ENCODE measurements at places on chromosomes 4 and X.
A peak's percentile ranks its signal among the peaks of the same experiment; 100 is the strongest.

- no peak for DNase-seq
Observed at GRCh38 chr4:48337731-48338130, 3.6 kb upstream of the SLAIN2 start.

DNA sequence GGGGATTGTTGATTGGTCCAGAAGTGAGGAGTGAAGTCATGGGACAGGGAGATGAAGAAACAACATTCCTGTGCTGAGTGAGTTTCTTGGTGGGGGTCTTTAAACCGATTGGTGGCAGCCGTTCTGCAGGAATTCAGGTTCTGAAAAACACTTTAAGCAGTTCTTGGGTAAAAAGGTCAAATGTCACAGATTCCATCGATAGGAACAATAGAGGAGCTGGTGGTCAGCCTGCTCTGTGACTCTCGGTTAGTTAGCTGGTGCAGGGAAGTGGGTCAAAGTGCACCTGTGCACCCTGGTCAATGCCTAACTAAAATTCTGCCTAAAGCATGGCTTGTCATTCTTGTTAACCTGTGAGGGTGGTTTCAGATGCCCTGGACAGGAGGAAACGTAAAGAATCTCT, 34.6 kb upstream of the MGST2 start:
- DNase-seq, result no peak

DNA sequence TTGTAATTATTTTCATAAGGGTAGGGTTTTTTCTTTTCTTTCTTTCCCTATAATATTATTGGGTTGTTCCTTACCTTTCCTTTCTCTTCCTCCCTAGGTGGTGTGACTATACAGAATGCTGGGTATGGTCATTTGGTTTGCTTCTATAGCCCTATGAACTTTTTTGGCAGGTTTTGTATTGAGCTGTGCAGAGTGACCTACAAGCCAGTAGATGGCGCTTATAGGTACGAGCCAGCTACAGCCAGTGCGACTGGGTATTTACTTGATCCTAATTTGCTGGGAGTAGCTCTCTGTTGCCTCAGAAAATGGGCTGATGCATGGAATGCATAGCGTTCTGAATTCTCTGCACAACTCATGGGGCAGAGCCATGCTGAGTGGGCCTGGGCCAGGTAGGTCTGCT, 423.3 kb downstream of the MAGEE1 start:
- DNase-seq, result no peak

DNA sequence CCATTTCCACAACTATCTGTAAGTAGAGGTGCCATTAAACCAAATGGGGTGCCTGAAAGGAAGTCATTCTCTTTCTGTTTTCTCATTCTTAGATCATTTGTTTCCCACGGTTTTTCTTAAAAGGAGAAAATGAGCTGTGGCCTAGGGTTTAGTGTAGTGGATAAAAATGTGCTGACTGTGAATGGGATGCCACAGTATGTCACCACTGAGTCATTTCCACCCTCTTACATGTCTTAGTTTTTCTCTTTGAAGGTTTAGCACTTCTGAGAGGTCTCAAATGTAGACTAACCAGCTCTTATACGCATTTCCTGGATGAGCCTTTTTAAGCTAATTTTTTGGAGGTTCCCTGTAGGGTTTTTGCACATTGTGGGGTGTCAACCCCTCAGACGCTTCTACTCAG, 244.5 kb upstream of the SPANXN1 start:
- DNase-seq, result no peak

DNA sequence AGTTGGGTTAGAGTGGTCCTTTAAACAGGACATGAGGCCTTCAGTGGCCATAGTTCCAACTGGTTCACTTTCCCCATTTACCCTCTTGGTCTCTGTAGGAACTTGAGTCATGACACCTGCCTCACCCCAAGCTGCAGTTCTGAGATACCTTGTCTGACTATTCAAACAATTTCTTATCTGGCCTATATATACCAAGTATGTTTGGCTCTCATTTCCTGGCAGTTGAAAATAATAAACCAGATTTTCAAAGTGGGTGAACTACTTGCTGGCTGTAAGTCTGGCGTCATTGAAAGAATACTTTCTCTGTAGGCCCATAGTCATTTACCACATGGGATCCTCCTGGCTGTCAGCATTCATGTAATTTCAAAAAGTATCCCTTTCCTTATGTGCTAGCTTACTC, 228.8 kb downstream of the SHROOM3 start:
- DNase-seq, result no peak

DNA sequence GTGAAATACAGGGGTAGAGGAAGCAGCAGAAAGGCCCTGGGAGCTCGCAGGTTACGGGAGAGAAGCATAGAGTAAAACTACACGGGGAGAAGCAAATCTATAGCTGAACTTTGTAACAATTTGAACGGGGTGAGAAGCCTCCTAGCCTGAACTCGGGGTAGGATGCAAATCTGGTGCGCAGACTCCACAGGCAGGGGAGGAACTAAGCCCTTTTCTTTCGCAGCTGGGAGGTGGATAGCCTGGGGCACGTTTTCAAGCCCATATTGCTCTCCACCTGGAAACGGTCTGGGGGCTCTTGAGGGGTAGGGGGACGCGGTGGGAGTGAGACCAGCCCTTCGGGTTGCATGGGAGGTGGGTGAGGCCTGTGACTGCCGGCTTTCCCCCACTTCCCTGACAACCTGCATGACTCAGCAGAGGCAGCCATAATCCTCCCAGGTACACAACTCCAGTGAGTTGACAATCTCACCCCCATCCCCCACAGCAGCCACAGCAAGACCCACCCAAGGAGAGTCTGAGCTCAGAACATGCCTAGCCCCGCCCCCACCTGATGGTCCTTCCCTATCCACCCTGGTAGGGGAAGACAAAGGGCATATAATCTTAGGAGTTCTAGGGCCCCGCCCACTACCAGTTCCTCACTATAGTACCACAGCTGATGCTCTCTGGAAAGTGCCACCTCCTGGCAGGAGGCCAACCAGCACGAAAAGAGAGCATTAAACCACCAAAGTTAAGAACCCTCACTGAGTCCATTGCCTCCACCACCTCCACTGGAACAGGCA, 29.9 kb downstream of the SOWAHB start:
- DNase-seq, result no peak

- DNase-seq, result no peak
Observed at GRCh38 chr4:119894650-119895208, 171.9 kb downstream of the MAD2L1 start.

DNA sequence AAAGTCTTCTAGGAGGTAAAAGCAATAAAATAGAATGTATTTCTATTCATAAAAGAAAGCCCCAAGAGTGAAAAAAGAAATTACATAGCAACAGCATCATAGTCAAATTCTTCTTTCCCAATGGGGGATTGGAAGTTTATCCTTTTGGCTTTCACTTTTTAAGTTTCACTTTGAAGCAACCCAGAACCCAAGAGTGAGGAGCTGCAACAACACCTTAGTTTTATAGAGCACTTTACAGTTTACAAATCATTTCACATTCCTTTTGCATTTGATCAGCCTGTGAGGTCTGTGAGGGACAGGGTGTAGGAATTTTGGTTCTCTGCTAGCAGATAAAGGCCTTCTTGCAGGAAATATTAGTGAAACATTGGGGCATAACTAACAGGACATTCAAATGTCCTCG, 112.0 kb upstream of the NDP start:
- no peak for DNase-seq

GRCh38 chr4:41318839-41319530, 62.3 kb downstream of the UCHL1 start:
- DNase-seq, result no peak

DNA sequence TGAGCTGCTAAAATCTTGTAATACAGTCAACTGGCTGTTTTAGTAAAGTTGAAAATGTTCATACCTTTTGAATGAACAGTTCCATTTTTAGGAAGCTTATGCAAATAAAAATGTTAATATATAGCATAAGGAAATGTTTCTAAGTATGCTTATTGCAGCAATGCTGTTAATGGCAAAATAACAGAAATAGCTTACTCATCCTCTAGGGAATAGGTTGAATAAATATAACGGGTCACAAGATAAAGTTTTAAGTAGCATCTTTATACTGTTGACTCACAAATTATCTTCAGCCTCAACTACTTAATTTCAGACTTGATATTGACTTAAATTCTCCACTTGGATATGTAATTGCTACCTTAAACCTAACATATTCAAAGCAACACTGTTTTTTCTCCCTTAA, 27.7 kb downstream of the HERC3 start:
- DNase-seq, result no peak

DNA sequence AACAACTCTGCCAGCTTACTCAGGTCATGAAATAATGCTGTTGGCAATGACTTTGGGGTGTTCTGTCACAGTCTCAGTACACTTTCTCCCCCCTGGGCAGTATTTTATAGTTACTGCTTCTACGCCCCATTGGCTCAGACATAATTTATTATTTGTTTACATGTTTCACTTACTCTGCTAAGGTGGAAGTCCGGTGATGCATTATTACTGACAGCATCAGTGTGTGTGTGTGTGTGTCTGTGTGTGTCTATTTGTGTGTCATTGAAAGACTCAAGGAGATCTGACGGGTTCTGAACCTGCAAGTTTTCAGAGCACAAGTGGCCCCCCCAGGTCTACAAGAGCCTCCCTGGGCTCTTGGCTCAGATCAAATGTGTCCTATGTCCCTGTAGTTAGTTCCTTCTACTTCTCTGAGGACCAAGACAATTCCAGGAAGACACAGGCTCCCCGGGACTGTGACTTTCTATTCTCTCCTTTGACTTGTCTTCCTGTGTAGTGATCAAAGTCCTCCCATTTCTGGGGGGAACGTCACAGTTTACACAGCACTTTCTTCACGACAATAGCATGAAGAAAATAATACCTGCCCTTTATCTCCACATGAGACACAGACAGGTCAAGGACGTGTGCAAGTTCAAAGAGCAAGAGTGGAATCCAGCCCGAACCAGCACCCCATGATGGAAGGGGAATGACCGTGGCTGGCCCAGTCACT, 283.7 kb upstream of the GATB start:
- DNase-seq, result no peak

GRCh38 chr4:101992446-101992845, 201.9 kb downstream of the BANK1 start:
- DNase-seq, result no peak

GRCh38 chrX:37825215-37825842, 22.0 kb downstream of the DYNLT3 start:
- DNase-seq, result peak; percentile 35

DNA sequence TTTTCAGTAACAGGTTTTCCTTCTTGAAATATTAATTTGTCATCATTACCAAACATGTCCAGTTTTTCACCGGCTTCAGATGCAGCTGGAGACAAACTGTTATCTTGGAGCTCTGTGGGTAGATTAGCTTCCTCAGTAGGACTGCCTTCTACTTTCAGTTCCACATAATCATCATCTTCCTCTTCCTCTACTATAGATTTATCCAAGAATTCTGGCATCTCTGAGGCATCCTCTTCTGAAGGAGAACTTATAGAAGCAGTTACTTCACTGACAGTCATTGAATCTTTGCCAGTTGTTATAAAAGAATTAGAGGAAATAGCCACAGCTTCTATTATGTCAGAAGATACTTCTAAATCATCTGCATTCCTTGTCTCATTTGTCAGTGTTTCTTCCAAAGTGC, 162.9 kb downstream of the LRBA start:
- DNase-seq, result no peak

DNA sequence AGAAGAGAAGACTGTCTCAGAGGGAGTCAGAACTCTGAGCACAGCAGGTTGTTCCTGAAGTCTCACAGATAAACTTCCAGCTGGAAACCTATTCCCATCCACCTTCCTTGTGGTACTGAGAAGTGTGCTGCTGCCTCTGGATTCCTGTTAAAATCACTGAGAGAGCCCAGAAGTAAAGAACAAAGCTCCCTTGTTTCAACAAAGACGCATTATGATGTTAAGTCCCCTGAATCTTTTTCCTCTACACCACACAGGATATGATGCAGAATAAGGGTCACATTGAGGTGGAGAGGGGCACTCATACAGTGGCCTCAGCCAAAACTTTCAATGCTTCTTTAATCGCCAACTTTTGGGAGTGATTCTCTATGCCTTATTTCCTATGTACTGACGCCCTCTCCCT, 321.0 kb downstream of the OPHN1 start:
- no peak for DNase-seq

- DNase-seq, result no peak
Observed at GRCh38 chrX:110985470-110985869, 110.5 kb upstream of the PAK3 start.

DNA sequence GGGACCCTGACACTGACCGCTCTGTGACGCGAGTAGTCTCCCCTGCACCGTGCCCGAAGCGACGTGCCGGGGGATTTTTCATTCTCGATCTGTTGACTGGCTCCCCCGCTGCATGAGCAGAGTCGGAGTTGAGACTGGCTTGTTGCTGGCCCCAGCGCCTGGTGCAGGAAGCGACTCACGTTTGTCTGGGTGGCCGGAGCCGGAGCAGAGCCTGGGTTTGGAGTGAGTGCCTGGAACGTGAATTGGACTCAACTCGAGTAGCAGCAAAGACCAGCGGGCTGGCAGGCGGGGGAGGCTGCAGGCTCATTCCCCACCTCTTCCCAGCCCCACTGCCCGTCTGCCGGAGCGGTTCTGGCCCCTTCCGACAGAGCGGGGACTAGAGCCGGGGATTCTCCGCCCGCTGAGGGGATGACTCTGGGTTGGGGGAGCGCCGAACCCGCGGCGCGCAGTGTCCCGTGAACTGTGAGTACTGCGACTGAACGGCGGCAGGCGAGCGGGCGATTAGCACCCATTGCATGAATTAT, 554 bp downstream of the PCDH7 start:
- no peak for DNase-seq

DNA sequence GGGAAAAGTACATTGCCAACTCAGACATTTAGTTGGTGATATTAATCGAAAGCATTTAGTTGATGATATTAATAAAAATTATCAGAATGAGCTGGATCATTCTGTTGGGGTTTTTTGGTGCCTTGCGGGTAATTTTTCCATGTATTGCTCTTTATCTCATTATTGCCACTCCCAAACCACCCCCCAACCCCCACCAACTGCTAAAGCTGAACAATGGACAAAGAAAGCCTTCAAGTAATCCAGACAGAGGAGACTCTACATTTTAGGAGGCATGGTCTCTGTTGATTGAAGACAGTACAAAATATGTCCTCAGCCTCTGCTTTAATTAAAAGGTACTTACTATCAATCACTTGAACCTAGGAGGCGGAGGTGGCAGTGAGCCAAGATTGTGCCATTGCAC, 22.5 kb downstream of the PDK3 start:
- DNase-seq, result no peak

GRCh38 chr4:73599182-73599581, 21.1 kb downstream of the RASSF6 start:
- no peak for DNase-seq

DNA sequence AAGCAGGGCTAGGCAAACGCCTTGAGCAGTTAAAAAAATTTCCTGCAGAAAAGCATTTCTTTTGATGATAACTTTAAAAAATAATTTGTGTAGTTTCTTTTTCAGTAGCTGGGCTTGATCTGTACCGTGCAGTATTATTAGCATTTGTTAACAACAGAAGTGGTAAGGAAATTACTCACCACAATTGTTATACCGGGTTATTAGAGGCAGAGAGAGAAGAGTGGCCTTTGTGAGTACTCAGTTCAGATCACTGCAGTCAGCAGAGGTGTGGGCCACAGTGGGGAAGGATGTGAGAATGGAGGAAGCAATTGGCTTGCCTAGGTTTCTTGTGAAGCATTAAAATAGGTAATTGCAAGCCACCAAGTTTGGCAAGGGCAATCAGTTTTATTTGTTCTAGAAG, 14.3 kb upstream of the IL21 start:
- DNase-seq, result no peak

GRCh38 chr4:11228530-11228929, 200.2 kb downstream of the HS3ST1 start:
- DNase-seq, result no peak

- no peak for DNase-seq
Observed at GRCh38 chrX:108148524-108148923, 56.9 kb downstream of the ATG4A start.

- no peak for DNase-seq
Observed at GRCh38 chrX:78506248-78506647, 152.9 kb downstream of the RTL3 start.

- DNase-seq, result no peak
Observed at GRCh38 chr4:129738175-129738574, 642.2 kb downstream of the C4orf33 start.

Data from stimulated activated CD4-positive, alpha-beta T cell treated with anti-CD3 and anti-CD28 coated beads, Interleukin-1b, Interleukin-23, amount 100 ng/mL, for 4 hours (primary cell).